ENCODE measurements at places on chromosomes 5 and 9.

DNA sequence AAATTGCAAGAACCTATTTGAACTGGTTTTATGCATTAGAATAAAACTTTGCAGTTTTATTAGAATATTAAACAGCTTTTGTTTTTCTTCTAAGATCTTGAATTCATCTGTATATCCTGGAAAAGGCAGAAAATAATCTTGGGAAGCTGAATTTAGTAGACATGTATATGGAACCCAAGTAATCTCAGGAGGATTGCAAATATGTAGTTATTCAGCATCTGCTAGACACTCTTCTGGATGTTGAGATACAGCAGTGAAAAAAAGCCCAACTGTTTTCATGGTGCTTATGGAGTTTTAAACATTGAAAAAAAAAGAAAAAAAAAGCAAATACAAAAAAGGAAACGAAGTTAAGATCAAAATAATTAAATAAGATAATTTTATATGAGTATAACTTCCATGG lies 922.2 kb upstream of the SEMA6A start:
- no peak for DNase-seq

GRCh38 chr9:36152741-36153438 lies 16.3 kb upstream of the CCIN start:
- DNase-seq: no peak

- no peak for DNase-seq
Measured at GRCh38 chr5:150461231-150461630, 11.7 kb upstream of the RPS14 start.

DNA sequence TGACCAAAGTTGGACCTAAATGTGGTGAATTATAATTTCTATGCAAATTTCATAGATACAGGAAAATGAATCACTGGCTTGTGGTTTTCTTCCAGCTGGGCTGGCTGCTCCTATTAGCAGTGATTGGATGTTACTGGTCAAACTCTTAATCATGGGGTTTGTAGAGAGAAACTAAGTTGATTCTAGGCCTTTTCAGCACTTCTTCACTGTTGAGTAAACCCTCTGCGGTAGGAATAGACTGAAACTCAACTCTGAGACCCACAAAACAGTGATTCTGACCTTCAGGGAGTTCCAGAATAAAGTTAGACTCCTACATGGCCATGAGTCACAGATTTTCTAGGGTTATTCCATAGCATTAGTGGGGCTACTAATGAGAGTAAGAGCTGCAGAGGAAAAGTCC lies 47.9 kb upstream of the FKTN start:
- no peak for DNase-seq

DNA sequence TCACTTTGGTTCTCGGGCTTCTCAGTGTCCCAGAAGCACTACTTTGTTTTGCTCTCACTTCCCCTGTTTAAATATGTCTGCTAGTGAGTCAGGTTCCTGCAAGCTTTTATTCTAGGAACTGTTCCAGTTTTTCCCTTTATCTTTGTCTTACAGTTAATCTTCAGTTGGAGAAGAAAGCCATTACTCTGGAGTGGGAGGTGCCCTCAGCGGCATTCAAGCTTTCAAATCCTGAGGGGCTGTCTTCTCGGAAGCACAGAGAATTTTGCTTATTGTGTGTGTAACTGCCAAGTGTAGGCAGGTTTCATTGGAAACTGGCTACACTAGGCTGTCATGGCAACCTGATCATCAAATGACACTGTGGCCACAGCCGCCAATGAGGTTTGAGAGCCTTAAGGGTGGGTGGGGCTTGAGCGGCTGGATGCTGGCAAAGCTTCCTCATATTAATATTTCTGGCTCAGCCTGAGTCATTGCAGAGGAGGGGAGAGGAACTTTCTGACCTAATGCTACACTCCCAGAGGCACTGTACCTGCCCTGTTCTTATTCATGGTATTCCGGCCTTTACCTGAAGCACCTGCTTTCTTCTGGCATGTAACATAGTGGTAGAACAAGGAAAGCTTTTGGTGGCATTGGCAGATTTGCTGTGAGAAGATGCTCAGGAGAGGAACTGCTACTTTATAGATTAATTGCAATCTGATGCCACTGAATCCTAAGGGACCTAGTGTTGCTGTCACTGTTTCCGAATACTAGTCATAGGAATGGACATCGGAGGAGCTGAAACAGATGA lies 26.3 kb downstream of the SLC25A25 start:
- peak; percentile 93 for DNase-seq
